HL-60 (cell line): ENCODE measurements at places on chromosomes 11 and 22.
A peak's percentile ranks its signal among the peaks of the same experiment; 100 is the strongest.

DNA sequence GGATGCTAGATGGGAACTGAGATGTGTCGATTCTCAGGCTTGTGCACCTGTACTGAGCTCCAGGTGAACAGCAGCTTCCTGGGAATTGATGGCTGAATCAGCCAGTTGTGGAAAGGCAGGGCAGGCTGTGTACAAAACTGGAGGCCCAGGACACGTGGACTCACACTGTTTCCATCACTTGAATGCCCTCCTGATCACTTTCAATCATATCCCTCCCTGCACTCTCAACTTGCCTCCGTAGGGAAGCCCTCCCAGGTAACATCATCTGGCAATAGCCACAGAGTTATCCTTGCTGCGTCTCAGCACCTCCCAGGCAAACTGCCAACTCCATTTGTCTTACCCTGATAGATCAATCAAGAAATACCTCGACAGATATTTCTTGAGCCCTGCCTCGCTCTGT lies 10.1 kb downstream of the FAM83F start:
- no peak for DNase-seq

- no peak for DNase-seq
Measured at GRCh38 chr11:15716550-15716949, 601.8 kb downstream of the INSC start.

- no peak for DNase-seq
Measured at GRCh38 chr22:19358195-19358594, 66.7 kb upstream of the CLTCL1 start.

DNA sequence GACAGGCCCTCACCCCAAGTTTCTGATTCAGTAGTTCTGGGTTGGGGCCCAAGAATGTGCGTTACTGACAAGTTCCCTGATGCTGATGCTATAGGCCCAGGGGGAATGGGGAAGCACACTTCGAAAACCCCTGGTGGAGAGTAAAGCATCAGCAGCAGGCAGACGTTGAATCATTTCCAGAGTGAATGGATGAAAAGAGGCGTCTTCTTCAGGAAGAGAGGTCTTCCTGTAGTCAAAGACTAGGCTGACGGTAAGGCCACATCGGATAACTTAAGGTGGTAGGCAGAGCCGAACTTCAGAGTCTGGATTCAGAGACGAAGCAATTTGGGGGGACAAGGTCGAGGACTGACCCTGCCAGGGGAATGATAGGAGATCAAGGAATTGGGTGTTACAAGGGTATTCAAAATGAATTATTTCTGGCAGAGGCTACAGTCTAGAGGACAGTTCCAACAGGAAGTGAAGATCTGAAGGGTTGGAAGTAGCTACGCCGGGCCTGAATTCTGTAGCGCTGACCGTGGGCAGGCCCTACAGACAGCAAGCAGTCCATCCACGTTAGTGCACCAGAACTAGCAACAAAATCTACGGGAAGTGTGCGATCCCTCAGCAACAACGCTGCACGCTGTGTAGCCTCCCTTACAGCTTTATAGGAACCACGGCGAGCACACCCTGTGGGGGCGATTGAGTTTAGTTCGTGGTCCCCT lies 862 bp upstream of the CENATAC start:
- peak; percentile 71 for DNase-seq

DNA sequence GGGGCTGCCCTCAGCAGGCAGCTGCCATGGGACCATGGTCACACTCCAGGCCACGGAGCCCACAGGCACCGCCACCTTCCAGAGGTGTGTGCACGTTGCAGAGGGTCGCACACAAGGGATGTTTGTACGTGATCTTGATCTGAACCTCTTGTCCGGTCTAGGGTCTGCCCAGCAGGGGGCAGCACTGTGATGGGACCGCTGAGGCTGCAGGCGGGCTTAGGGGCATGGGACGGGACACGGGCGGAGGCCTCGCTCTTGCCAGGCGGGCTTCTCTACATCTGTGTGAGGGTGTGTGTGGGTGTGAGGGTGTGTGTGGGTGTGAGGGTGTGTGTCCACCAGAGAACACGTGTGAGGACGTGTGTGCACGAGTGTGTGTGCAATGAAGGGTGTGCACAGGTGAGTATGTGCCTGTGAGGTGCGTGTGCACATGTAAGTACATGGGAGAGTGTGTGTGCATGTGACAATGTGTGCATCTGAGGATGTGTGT lies 52.4 kb downstream of the CACNA1I start:
- DNase-seq = peak; percentile 49
